Effector CD4-positive, alpha-beta T cell (primary cell): ENCODE measurements at places on chromosomes 6 and 20.

GRCh38 chr6:37099442-37099841 lies 70.5 kb upstream of the PIM1 start:
- DNase-seq: no peak

- DNase-seq: no peak
These were observed 19.7 kb upstream of the UTRN start for GRCh38 chr6:144265390-144265789.

DNA sequence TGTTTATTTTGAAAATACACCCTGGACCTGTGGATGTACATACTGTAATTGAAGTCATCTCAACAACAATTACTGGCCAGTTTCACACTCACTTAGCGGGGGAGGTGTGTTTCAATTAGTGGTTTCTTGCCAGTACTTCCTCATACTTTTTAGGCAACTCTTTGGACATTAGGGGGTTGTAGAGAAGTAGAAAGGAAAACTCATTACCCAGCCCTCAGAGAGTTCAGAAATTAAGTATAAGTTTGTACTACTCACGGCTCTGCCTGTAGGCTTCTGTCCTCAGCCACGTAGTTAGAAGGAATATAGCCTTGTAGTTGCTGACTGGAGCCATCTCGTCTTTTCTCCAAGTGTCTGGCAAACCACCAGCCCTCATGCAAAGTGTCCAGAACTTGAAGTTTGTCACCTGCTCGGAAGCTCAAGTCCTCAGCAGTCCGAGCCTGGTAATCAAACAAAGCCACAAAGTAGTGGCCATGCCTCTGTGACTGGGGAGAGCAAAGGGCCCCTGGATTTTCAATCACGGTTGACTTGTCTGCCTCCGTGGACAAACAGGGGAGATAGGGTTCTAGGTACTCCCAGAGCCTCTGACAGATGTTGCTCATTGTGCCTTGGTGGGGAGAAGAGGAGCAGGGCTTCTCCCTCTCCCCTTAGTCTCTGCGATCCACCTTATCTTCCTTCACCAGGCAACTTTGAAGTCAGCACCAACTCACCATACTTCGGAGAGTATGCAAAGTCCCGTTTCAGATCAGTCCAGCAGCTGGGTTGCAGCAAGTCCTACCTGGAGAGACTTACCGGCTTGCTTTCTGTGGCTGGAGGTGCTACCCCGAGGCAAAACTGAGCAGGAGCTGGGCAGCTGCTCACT lies 749 bp downstream of the FRK start:
- DNase-seq: no peak

DNA sequence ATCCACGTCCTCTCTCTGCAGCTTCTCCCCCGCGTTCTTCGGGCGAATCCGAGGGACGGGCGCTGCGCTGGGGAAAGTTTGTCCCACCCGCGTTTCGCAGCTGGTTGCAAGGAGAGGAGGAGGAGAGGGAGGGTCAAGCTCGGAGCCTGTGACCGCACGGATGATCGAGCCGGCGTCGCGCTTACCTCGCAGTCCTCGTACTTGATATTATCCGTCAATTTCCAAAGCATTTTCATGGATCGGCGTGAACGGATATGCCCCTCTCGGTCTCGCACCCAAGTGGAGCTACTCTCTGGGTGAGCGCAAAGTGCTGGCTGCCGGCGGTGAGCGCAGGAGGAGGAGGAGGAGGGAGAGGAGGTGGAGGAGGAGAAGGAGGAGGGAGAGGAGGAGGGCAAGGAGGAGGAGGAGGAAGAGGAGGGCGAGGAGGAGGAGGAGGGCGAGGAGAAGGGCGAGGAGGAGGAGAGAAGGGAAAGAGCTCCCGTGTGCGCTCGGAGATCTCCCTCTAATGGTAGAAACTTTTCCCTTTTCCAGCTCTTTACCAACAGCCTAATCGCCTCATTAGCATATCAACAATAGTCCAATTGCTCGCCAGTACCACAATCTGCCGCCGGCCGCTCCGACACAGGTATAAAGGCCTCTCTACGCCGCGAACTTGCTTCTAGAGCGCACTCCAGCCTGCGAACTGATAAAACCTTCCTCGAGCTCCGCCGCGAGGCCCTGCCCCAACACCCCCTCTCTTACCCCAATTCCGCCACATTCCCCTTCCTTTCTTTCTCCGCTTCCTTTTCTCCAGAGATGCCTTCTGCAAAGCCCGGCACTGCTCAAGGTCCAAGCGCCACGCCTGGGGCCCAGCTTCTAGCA lies at the start of gene TFAP2A:
Gene TFAP2A, minus strand, starts transcription at position 319 of the 861 bp plus-strand sequence. Its CDS starts 83 bp downstream, at position 236.
- DNase-seq: no peak

DNA sequence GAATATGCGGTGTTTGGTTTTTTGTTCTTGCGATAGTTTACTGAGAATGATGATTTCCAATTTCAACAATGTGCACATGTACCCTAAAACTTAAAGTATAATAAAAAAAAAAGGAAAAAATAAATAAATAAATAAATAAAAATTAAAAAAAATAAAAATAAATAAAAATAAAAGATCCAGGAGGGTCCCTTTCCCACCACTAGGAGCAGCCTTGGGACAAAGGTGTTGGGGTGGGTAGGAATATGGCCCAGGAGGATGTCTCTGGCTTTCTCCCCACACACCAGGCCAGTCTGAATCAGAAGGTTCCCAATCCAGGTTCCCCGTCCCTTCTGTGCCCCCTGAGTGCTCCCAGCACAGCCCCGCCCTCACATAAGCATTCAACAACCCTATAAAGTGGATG lies 9.5 kb downstream of the LRFN2 start:
- DNase-seq: no peak

DNA sequence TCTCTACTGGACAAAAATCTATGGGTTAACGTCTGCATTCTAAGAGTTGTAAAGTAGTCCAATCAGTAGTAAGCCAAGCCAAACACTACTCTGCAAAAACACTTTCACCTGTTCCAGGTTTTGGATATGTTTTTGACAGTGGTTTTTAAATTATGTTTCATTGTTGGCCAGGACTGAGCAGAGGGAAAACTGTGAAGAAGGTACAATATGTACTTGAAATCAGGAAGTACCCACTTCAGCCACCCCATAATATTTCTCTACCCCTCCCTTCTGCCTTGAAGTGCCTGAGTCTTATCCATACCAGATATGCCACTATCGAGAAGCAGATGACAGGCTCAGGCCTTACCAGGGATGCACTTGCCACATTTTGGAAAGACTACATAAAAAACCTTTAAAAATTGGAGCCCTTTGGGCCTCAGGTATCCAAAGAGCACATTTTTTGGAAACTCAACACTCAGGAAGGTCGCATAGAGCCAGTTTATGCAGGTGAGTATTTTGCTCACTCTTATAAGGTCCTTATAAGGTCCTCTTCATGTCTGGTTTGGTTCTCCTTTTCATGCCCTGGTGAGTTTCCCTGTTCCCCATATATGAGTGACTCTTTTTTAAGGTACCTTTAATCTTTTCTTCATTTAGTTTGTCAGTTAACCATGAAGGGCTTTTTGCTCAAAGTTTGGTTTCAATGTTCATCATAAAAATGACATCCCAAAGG lies 859.3 kb upstream of the FLRT3 start:
- no peak for DNase-seq
